IMR-90 (cell line): ENCODE measurements at places on chromosomes 2 and 18. TPM values are rescaled to one million over a fixed set of nuclear protein-coding genes. Genes with fewer than 3 reads are reported as not detected.
A peak's percentile ranks its signal among the peaks of the same experiment; 100 is the strongest.

CHRND gene
- total RNA-seq = not detected in 2 replicates

ADCYAP1 gene
- total RNA-seq = not detected in 2 replicates

PJVK gene
- total RNA-seq = 0.28 and 0.72 TPM in 2 replicates

SKOR2 gene
- total RNA-seq = not detected in 2 replicates

KLHL41 gene
- total RNA-seq = 0.18 and 0.28 TPM in 2 replicates

CAPG gene
- total RNA-seq = 53.3 and 79.9 TPM in 2 replicates

DNA sequence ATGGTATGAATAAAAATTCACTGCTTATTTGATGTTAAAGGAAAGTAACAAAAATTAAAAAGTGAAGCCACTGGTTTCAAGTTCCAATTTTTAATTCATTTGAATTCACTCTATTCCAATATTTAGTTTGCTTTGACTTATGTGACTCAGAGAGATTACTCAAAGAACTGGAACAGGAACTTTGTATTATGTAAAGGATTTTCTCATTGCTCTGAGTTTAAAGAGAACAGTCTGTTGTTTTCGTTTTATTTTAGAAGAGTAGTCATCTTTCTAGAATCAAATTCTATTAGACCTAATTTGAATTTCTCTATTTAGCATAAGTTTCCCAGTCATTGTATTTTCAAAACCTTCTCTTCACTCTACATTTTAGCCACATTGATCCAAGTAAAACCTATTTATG, 300.1 kb upstream of the SLC8A1 start:
- H3K4me1 ChIP-seq = no peaks in the 10 kb centered on the region
- no peaks in the 10 kb centered on the region for H3K36me3 ChIP-seq
- no peak overlapping the region for H3K4me3 ChIP-seq

DNA sequence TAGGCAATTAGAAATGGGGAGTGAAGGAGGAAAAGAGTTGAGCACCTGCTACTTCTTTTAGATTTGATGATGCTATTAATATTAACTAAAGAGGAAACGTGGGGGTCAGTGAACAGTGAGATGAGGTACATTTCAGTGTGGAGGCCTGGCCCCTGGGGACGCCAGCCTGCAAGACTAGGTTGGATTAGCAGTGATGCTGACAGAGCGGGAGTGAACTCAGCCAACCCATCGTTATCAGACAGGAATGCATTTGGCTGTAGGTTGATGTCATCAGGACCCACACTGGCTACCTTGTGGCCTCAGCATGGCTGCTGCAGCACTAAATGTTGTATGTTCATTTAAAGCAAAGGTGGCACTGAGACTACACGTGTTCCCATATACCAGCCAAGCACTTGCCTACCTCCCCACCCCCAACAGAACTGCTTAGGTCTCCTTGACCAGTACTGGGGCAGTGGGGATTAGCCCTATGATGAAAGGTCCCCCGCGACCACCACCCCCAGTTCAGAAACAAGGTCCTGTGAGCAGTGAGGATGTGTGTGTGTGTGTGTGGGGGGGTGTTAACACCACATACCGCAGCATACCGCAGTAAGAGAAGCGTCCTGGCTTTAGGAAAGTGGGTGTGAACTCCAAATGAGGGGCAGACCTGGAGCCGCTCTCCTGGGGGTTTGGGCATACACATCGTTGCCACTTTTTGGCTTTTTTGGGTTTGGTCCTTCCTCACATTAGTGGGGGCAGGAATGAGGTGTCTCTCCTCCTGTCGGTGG, 26.0 kb downstream of the DGKD start:
- H3K27ac ChIP-seq = no peak overlapping the region
- no peaks in the 10 kb centered on the region for H3K27me3 ChIP-seq
- H3K36me3 ChIP-seq = no peaks in the 10 kb centered on the region
- H3K4me1 ChIP-seq = peaks cover 2% of the 10 kb centered on the region; the same call in 1 of the 2 replicates
- H3K4me3 ChIP-seq = no peak overlapping the region
- peak; percentile 42 for DNase-seq

DNA sequence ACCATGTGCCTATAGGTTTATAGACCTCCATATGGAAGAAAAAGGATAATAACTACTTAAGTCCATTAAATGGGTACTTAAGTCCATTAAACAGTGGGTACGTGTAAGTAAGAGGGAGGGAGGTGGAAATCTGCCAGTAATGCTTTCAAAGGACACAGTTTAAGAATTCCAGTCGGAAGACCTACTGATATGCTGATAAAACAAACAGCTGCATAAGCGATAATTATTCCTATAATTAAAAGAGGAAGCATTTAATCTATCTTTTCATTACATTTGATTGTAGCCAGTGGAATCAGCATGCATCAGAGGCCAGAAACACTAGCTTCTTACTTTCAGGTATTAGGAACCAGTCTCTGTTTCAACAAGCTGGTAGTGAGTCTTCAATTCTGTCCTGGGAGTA, 96.4 kb upstream of the DDX18 start:
- H3K4me1 ChIP-seq = no peaks in the 10 kb centered on the region
- H3K36me3 ChIP-seq = no peaks in the 10 kb centered on the region
- H3K4me3 ChIP-seq = no peak overlapping the region
- DNase-seq = no peak
- H3K27me3 ChIP-seq = no peaks in the 10 kb centered on the region

GRCh38 chr2:64122358-64122757, 21.9 kb downstream of the PELI1 start:
- no peak overlapping the region for H3K4me3 ChIP-seq
- no peaks in the 10 kb centered on the region for H3K36me3 ChIP-seq
- DNase-seq = no peak
- H3K4me1 ChIP-seq = no peaks in the 10 kb centered on the region
- no peak overlapping the region for H3K27ac ChIP-seq

- no peaks in the 10 kb centered on the region for H3K27me3 ChIP-seq
- H3K4me1 ChIP-seq = 0 out of 2 replicates have a peak, but pooled peaks cover 2% of the 10 kb centered on the region
- DNase-seq = no peak
- H3K36me3 ChIP-seq = peaks cover 6% of the 10 kb centered on the region
- no peak overlapping the region for H3K4me3 ChIP-seq
Measured at GRCh38 chr2:199309973-199310372, 147.8 kb downstream of the SATB2 start.

DNA sequence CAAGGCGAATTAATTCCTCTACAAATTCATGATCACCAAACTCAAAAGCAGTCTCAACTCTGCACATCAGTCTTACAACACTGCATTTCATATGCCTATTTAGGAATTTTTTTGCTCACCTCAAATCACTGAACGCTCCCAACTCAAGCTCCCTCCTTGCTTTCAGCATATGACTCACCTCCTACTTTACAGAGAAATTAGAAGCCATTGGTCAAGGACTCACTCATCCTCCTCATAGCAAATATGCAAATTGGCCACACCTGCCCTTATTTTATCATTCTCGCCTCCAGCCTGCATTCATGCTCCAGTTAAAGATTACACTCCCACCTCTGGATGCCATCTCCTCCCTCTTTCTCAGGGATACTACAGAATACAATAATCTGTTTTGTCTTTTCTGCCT, 148.8 kb downstream of the MBD2 start:
- no peaks in the 10 kb centered on the region for H3K36me3 ChIP-seq
- H3K4me3 ChIP-seq = no peak overlapping the region
- H3K27ac ChIP-seq = no peak overlapping the region
- no peaks in the 10 kb centered on the region for H3K27me3 ChIP-seq
- DNase-seq = no peak

DNA sequence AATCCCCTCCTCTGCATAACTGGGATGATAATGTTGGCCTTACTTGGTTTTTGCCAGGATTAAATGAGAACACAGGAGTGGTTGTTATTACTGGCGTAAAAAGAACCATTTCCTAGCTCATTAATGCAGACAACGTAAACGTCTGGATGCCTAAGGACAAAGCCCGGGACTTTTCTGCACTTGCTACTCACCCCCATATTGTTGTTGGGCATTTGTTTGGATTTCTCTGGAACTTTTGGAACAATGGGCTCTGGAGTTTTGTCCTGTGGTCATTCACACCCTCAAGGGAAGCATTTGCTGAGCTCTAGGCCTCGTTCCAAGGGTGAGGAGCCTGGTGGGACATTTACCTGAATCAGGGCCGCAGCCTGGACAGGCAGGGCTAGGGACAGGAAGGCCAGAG, 76.0 kb downstream of the HS1BP3 start:
- H3K4me3 ChIP-seq = no peak overlapping the region
- H3K27me3 ChIP-seq = no peaks in the 10 kb centered on the region
- no peak for DNase-seq
- H3K4me1 ChIP-seq = peaks cover 29% of the 10 kb centered on the region

DNA sequence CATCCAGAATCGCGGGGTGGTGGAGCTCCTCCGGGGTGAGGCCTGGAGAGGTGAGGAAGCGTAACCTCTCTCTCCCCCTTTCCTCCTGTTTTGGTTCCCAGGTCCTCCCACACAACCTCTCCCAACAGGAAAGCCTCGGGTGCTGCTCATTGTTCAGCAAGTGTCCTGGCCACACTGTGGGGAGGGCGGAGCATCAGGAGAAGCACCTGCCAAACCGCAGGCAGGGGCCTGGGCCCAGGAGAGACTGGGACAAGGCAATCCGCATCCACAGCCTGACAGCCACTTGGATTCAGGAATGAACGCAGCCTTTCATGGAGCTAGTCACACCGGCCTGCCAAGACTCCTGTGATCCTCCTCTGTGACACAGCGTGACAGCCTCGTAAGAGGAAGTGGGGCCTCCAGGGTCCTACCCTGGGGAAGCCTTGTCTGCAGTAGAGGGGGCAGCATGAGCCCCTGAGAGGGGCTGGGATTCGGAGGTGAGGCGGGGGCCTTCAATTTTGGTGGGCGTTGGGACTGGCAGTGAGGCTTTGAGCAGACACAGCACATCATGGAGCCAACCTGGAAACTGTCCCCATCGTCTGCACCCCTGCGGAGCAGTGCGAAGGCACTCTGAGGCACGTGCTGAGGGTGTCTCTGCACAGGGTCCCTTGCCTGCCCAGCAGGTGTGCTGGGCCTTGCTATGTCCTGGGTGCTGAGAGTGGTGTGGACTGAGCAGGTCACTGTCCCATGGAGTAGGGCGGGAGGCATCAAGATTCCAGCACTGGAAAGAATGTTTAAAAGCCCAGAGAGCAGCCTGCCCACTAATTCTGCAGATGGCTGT, 62.2 kb downstream of the EDAR start:
- no peak overlapping the region for H3K4me3 ChIP-seq
- H3K36me3 ChIP-seq = no peaks in the 10 kb centered on the region
- no peaks in the 10 kb centered on the region for H3K4me1 ChIP-seq
- DNase-seq = no peak

DNA sequence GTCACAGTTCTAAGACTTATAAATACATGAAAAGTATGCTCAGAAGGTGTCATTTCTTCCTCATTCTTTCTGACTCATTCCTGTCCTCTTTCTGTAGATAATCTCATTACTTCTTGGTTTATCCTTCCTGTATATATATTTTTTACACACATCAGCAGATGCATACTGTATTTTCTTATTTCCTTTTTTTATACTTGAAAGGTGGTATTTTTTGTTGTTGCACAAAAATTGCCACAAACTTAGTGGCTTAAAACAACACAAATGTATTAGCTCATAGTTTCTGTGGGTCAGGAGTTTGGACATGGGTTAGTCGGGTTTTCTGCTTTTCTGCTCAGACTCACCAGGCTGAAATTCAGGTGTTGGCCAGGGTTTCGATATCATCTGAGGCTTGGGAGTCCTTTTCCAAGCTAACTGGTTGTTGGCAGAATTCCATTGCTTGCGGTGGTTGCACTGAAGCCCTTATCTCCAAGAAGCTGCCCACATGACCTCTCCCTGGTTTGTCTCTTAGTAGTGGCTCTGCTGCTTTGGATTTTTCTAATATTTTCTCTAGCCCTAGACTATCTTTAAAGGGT, 162.6 kb downstream of the FMNL2 start:
- no peaks in the 10 kb centered on the region for H3K36me3 ChIP-seq
- H3K4me3 ChIP-seq = no peak overlapping the region
- DNase-seq = peak; percentile 61
- no peak overlapping the region for H3K27ac ChIP-seq

GRCh38 chr2:238370823-238371372, 50.6 kb downstream of the TRAF3IP1 start:
- H3K36me3 ChIP-seq = no peaks in the 10 kb centered on the region
- H3K4me1 ChIP-seq = no peaks in the 10 kb centered on the region
- H3K4me3 ChIP-seq = no peak overlapping the region
- no peaks in the 10 kb centered on the region for H3K27me3 ChIP-seq

DNA sequence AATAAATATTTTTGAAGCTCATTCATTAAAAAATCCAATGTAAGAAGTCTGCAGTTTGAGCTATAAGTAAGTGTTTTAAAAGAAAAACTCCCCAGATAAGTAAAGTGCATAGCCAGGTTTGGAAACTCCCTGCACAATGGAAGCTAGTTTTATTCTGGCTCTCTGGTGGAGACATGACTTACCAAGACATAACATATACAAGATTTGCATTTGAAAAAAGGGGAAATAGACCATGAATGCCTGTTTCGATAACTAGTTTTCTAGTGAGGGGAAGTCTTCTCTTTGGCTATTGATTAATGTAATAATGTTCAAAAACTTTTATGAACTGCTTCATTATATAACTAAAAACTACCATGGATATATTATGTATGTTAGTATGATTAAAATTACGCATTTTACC, 435.2 kb downstream of the ARHGAP15 start:
- no peak overlapping the region for H3K27ac ChIP-seq
- no peaks in the 10 kb centered on the region for H3K27me3 ChIP-seq
- H3K36me3 ChIP-seq = no peaks in the 10 kb centered on the region
- no peak overlapping the region for H3K4me3 ChIP-seq
- H3K4me1 ChIP-seq = no peaks in the 10 kb centered on the region
- DNase-seq = no peak

- H3K36me3 ChIP-seq = peaks cover 16% of the 10 kb centered on the region
- no peak for DNase-seq
- no peak overlapping the region; the same call in 1 of the 2 replicates for H3K27ac ChIP-seq
- H3K4me3 ChIP-seq = no peak overlapping the region
Measured at GRCh38 chr2:33207151-33207740, 260.5 kb downstream of the LTBP1 start.

DNA sequence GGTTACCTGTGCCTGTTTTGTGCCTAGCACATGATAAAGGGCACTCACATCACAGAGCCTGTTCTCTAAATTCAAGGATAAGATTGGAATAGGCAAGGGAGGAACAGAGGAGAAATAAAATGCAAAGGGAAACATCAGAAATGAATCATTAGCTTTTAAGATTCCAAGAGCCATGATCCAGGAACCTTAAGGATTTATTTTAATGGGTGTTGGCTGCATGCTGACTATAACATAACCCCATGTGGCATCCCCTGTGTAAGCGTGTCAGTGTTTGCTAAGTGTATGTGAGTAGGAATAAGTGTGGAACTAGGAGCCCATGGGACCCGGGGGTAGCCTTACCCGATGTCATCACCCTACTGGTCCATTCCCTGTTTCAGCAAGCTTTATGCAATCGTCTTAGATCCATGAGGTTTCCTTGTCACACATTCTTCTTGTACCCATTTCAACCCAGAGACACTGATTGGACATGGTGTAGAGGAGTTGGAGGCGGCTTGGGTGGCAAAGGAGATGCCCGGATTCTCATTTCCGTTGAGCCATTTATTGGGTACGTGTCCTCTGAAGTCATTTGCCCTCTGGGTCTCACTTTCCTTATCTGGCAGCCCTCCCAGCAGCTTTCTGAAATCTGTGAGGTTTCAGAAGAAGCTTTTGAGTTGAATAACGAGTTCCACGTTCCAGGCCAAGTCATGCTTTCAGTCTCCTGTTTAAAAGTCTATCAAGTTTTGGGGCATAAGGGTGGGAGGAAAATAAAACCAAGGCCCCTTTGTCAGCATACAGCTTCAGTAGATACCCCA, 117.0 kb downstream of the MGAT5 start:
- H3K27ac ChIP-seq = no peak overlapping the region
- peaks cover 28% of the 10 kb centered on the region for H3K4me1 ChIP-seq
- H3K27me3 ChIP-seq = no peaks in the 10 kb centered on the region
- DNase-seq = no peak
- peaks cover 12% of the 10 kb centered on the region for H3K36me3 ChIP-seq
